ENCODE measurements at places on chromosomes 6 and 20.

GRCh38 chr20:34564833-34565232 is 6.3 kb downstream of the MAP1LC3A start:
- DNase-seq, result no peak

DNA sequence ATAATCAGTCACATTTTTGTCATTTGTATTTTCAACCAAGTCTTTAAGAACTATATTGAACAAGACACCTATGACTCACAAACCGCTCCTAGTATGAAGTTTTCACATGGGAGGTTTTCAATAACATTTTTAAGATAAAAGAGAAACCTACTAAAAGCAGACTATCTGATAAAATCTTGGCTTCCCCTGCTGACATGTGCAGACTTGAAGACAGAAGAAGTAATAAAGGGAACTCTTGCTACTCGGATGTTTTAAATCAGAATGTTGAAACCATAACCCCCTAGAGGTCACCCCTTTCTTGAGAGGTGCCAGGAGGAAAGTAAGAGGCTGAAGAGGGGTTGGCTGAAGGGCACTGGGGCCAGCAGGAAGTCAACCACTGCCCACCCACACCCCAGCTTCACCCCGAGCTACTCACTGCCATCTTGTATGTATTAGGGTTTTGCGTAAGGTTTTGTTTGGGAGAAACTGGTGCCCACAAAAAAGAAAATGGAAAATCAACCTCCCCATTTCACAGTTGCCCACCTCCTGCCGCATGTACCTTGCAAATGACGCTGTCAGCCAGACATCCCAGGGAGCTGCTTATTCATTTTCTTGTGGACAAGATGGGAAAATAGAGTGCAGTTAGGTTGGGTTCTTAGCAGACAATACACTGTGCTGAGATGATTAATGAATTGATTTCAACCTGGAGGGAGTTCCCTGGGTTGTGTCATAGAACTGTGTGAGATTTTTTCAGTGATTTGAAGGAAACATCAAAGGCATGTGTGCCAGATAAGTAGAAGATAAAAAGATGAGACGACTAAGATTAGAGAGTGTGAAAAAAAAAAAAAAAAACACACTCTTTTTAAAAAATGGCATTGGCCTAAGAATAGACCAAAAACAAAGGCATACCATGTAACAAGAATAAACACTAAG is 83.2 kb upstream of the TAB2 start:
- peak; percentile 41 for DNase-seq

DNA sequence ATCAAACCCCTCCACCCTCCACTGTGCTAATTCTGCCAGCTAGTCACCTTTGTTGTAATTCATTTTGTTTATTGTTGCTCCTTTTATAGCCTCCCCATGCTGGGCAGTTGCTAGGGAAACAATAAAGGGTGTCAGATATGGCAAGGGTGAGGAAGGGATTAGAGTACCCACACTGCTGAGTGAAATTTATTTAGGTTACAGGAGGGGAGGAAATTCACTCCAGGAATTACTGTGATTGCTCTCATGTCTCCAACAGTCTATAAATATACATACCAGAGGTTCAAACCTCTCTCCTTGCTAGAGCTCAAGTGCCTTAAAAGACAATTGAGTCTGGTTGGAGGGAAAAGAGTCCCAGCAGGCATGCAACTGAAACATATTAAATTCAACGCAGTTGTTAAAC is 90.6 kb upstream of the ADGRF1 start:
- DNase-seq, result no peak

- no peak for DNase-seq
These were observed 15.7 kb upstream of the SAYSD1 start for GRCh38 chr6:39130691-39131090.

GRCh38 chr6:28606424-28607391 is 81.0 kb downstream of the GPX5 start:
- peak; percentile 56 for DNase-seq

GRCh38 chr6:153056308-153056707 is 53.8 kb upstream of the MTRF1L start:
- DNase-seq, result no peak

- DNase-seq, result peak; percentile 69
These were observed 94.9 kb downstream of the RFX6 start for GRCh38 chr6:116971959-116972358.

DNA sequence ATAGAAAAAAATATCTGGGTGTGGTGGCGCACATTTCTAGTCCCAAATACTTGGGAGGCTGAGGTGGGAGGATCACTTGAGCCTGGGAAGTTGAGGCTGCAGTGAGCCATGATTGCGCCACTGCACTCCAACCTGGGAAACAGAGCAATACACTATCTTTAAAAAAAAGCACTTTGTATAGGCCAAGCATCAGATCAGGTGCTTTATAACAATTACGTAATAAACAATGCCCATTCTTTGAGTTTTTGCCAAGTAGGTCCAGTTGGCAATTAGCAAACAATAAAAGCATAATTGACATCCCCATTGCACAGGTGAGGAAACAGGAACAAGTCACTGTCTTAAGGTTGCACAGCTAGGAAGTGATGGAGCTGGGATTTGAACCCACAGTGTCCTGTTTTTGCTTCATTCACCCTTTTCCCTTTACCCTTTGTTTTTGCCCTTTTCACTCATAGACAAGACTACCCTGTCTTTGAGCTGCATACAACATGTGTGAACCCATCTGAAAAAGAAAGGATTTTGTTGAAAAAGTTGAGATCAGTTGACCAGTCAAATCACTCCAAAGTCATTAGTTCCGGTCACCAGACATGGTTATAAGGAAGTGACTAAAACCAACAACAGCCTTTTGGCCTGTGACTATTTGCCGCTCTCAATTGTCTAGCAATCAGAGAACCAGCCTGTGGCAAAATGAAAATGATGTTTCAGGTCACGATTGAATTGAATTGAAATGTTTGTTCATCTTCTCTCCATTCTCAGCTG is 303.6 kb downstream of the TFAP2C start:
- DNase-seq, result no peak

DNA sequence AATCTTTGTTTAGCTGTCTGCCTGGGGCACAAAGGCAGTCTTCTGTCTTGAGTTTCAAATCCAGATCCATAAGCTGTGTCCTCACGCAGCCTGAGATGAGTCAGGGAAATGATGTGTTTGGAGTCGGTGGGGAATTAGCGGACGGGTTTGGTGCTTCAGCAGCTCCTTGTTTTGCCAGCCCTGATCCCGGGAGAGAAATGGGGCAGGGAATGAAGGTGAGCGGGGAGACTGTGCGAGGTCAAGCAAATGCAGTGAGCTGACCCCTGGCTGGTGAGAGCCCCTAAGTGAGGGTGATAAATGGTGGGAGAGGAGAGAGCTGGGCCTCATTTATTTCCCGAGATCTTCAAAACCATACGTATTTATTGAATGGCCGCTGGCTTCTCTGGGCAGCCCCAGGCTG is 21.6 kb downstream of the DUSP22 start:
- DNase-seq, result no peak

GRCh38 chr6:13427801-13428582 is 59.4 kb downstream of the GFOD1 start:
- DNase-seq, result peak; percentile 84

DNA sequence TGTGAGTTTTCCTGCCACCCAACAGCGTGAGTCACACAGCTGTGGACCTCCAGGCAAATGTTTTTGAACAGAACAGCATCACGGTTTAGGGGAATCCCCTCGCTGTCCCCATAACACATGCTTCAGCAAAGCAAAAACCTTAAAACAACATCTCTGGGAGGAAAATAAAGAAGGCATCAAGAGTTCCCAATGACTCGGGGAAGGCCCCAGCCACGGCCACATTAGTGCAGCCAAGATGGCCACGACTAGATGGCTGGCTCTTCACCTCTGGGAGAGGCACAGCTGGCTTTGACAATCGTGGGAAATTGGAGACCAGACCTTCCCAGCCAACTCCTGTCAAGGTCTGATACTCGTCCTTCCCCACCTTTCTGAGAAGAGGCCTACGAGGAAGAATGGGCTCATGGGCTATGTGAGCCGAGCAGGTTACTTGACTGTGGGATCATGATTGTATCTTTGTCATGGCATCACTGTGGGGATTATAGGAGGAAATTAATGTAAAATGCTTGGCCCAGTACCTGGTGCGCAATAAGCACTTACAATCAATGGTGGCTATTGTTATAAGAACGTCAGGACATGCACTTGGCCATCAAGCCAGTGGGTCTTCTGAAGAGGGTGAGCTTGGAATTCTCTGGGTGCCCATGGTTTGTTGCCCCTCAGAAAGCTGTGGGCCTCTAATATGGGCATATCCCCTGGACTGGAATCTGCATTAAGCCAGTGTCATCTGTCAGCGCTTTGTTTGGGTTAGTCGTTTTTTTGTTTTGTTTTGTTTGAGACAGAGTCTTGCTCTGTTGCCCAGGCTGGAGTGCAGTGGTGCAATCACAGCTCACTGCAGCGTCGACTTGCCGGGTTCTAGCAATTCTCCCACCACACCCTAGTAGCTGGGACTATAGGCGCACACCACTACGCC is 43.6 kb downstream of the FGD2 start:
- peak; percentile 67 for DNase-seq

DNA sequence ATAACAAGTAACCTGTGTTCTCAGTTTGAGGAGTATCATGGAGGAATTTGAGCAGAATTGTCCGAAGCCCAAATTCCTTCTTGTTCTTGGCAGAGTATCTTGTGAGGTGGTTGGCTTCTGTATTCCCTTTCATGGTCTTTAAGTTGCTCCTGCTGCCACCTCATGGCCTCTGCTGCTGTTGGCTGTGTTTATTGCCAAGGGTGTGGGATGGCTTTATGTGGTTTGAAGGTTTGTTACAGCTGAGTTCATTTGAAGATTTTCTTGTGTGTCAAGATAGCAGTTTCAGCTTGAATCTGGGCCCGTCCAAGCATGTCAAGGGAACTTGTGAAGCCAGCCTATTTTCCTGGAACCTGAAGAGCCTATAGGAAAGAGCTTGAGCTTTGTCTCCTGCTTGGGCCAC is 20.2 kb upstream of the TTK start:
- DNase-seq, result no peak

DNA sequence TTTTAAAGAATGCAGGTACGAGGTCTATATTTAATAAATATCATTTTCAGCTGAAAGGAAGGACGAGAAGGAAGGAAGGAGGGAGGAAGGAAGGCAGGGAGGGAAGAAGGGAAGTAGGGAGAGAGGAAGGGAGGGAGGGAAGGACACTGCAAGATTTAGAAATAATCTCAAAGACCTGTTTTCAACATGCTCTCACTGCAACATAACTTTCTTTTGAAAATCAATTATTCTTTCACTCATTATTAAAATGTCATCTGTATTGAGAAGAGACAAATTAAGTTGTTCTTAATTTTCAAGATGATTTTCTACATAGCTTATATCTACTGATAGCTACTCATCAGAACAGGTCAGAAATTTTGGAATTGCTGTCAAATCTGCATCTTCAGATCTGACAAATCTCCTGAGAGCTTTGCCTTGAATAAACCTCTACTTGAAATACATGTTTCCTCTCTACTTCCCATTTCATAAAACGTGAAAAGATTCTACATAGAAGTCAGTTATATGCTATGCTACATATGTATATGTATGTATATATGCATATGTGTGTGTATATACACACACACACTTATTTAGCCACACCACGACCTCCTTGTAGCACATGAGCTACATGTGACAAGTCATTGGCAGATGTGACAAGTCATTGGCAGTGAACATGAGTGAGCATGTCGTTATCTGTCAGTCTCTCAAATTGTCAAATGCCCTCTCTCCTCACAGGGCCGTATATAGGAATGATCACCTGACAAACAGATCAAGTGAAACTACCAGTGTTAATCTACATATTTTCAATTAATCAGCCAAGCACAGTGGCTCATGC is 241.6 kb downstream of the LY86 start:
- peak; percentile 36 for DNase-seq

DNA sequence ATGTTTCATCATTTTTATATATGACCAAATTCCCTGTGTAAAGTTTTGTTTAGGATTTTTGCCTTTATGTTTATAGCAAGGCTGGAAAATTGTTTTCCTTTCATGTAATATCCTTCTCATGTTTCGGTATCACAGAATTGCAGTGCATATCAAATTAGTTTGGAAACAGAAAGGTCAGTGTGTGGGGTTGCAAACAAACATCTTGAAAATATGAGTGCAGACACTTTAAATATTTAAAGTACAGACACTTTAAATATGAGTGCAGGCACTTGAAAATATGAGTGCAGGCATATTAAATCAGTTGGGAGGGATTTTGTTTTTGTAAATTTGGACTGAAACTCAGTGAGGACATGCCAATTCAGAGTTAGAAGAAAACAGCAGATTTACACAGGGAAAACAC is 6.5 kb downstream of the SLPI start:
- DNase-seq, result no peak

- no peak for DNase-seq
These were observed 44.5 kb downstream of the SULF2 start for GRCh38 chr20:47740862-47741184.

DNA sequence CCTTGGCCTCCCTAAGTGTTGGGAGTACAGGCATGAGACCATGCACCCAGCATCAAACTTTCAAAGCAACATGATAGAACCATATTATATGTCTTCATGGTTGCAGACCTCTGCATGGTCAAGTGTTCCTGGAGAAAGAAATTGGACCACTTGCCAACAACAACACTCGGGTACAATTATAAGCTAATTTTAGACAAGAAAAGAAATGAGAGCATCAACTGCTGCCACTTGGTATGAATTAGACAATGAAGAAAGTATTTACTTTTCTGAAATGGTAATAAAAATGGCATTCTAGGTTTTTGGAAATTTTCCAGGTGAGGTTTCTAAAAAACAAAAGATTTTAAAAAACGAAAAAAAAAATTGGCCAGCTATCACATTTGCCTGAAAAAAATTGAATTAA is 7.7 kb upstream of the PM20D2 start:
- DNase-seq, result no peak

DNA sequence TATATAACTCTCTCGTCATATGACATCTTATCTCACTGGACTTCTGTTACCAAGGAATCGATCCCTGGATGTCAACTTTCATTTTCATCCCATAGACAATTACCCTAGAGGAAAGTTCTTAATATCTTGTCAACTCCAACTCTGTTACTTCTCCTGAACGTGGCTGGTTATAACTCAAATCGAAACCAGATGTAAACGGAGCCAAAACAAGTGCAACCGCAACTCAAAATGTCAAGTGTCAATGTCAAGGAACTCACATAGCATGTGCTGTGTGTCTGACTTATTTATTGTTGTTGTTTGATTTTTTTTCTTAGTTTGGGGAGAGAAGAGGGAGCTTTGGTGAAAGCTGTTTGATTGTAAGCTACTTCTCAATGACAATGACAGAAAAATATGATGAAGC is 108.6 kb downstream of the VIP start:
- DNase-seq, result no peak

- no peak for DNase-seq
These were observed 71.9 kb upstream of the SLC22A16 start for GRCh38 chr6:110548110-110548847.

DNA sequence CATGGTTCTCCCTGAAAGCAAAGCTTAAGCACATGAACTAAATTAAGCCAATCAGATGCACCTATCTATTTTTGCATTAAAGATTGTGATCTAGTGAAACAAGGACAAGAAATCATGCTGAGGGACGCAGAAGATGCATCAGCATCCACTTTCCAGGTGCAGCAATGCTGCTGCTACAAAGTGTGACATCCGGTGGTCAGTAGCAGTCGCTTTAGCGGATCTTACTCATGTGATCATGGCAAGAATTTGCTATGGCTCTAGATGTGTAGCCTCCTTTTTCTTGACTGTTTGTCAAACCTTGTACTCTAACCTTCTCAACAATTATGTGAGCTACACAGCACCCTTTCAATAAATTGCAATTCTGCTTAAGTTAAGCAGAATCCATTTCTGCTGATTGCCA is 126.8 kb upstream of the SMLR1 start:
- no peak for DNase-seq

GRCh38 chr20:41853806-41854205 is 235.6 kb upstream of the CHD6 start:
- DNase-seq, result no peak

Measured in hematopoietic multipotent progenitor cell treated with erythropoietin and hydrocortisone succinate and interleukin-3 and kit ligand, for 6 days (in vitro differentiated cells).